Breast epithelium (tissue), 4 donors: ENCODE measurements at places on chromosomes 3 and 15. TPM values are rescaled to one million over a fixed set of nuclear protein-coding genes. Genes with fewer than 3 reads are reported as not detected.

GRCh38 chr3:161748049-161748448 lies 251.4 kb downstream of the OTOL1 start:
- no peak overlapping the region for H3K4me3 ChIP-seq
- H3K27ac ChIP-seq: no peak overlapping the region
- no peak for DNase-seq
- no peaks in the 10 kb centered on the region for H3K27me3 ChIP-seq
- no peaks in the 10 kb centered on the region for H3K36me3 ChIP-seq
- H3K4me1 ChIP-seq: no peaks in the 10 kb centered on the region

- no peaks in the 10 kb centered on the region for H3K4me1 ChIP-seq
- no peak overlapping the region for H3K4me3 ChIP-seq
- no peaks in the 10 kb centered on the region for H3K27me3 ChIP-seq
- DNase-seq: no peak
Observed at GRCh38 chr3:178184833-178185232, 351.4 kb upstream of the KCNMB2 start.

Gene MUC13
- total RNA-seq: not detected

Gene ZFYVE19
- 44.6 TPM for total RNA-seq

Gene RFC4
- total RNA-seq: 8.5 TPM

Gene HIGD2B
- total RNA-seq: not detected

DNA sequence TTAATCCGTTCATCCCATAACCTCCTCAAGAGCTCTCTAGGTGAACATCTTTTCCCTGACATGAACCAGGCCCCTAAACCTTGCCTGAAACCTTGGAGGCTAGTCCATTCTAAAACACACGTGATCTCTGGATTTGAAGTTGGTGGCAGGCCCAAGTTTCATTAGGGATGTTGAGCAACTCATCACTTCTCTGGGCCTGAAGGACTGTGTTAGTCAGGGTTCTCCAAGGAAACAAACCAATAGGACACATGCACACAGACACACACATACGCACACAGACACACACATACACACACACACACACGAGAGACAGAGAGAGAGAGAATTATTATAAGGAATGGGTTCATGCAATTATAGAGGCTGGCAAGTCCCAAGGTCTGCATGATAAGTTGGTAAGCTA lies 31.9 kb downstream of the ACAN start:
- H3K4me3 ChIP-seq: no peak overlapping the region
- H3K36me3 ChIP-seq: no peaks in the 10 kb centered on the region
- no peaks in the 10 kb centered on the region for H3K27me3 ChIP-seq
- no peaks in the 10 kb centered on the region for H3K4me1 ChIP-seq

- H3K27ac ChIP-seq: no peak overlapping the region
- no peak for DNase-seq
- no peaks in the 10 kb centered on the region for H3K4me1 ChIP-seq
- H3K36me3 ChIP-seq: no peaks in the 10 kb centered on the region
Observed at GRCh38 chr3:151213151-151213550, 10.1 kb upstream of the GPR171 start.

- no peak for DNase-seq
- H3K4me1 ChIP-seq: no peaks in the 10 kb centered on the region
Observed at GRCh38 chr3:13235079-13235478, 161.8 kb upstream of the IQSEC1 start.

DNA sequence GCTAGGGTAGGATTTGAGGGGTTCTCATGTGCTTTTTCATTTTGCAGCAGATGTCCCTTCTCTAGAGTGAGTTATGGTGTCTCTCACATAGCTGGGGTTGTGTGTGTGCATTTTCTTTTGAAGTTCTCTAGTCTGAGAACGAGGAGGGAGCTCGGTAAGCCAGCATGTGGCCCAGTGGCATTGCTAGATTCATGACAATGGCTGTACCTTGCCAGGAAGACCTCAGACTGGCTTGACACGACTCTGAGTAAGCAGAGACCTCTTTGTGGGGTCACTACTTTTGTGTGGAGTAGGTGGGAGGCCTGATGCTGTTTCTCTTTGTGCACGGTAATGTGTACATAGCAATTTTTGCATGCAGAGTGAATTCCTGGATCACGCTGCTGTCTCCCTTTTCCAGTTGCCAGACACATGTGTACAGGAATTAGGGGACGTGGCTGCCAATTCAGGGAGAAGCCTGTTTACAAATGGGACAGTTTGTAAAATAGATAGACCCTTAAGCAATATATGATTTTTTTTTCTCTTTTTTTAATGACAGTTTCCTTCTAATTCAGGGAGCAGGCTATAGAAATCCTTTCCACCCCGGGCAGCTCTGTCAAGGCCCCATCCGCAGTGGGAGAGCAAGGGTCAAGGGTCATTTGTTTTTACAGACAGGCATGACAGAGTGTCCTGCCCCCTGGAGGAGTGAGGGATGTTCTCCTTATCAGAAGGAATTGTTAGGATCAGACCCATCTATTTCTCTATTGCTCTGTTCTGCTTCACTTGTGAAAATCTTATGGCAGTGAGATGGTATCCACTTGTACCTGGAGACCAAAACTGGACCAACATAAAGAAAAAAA lies 4.6 kb downstream of the CACNA1D start:
- H3K27ac ChIP-seq: no peak overlapping the region
- H3K27me3 ChIP-seq: peaks cover 4% of the 10 kb centered on the region
- no peaks in the 10 kb centered on the region for H3K36me3 ChIP-seq
- DNase-seq: no peak
- no peaks in the 10 kb centered on the region for H3K4me1 ChIP-seq

- no peaks in the 10 kb centered on the region for H3K4me1 ChIP-seq
- no peaks in the 10 kb centered on the region for H3K27me3 ChIP-seq
- no peak for DNase-seq
- H3K27ac ChIP-seq: no peak overlapping the region
Observed at GRCh38 chr3:128260275-128260674, 107.0 kb downstream of the EEFSEC start.

DNA sequence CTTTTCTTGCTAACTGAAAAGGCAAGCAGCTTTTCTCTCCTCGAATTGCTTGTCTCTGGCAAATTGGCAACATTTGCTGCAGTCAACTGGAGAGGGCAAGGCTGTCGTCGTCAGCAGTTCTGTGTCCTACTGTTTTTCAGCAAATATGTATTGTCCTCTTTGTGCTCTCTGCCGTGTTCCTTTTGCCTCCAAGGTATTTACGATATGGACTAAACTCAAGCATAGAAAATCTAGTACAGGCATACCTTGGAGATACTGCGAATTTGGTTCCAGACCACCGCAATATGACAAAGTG lies 558 bp upstream of the SLC30A4 start:
- H3K4me3 ChIP-seq: peak overlapping the region; percentile 80
- no peaks in the 10 kb centered on the region for H3K4me1 ChIP-seq
- peak overlapping the region; percentile 79 for H3K27ac ChIP-seq
- no peaks in the 10 kb centered on the region for H3K27me3 ChIP-seq
- H3K36me3 ChIP-seq: no peaks in the 10 kb centered on the region

- no peaks in the 10 kb centered on the region for H3K27me3 ChIP-seq
- DNase-seq: no peak
- no peak overlapping the region for H3K4me3 ChIP-seq
- no peaks in the 10 kb centered on the region for H3K4me1 ChIP-seq
- H3K27ac ChIP-seq: no peak overlapping the region
- H3K36me3 ChIP-seq: peaks cover 3% of the 10 kb centered on the region
Observed at GRCh38 chr3:165817160-165817709, 20.0 kb downstream of the BCHE start.

- H3K36me3 ChIP-seq: no peaks in the 10 kb centered on the region
- H3K4me1 ChIP-seq: no peaks in the 10 kb centered on the region
- no peaks in the 10 kb centered on the region for H3K27me3 ChIP-seq
Observed at GRCh38 chr3:12440927-12441714, 43.2 kb upstream of the TSEN2 start.

Gene GAP43
- 0.16 TPM for total RNA-seq

GRCh38 chr3:116552246-116552645 lies 107.0 kb upstream of the LSAMP start:
- no peaks in the 10 kb centered on the region for H3K36me3 ChIP-seq
- H3K4me3 ChIP-seq: no peak overlapping the region
- H3K27ac ChIP-seq: no peak overlapping the region

DNA sequence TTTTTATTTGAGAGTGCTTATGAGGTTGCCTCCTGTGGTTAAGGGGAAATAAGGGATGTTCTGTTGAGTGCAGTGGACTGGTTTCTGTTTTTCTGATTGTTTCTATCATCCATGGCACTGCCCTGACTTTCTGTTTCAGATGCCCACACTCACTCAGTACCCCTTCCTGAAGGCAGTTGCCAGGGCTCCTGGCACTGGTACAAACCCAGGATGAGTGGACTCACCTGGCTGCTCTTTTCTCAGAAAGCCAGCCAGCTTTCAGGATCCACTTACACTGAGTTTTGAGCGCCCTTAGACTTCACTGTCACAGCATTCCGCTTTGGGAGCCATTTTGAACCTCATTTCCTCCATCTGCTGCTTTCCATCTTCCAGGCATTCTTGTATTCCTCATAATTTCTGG lies 55.9 kb upstream of the ADAMTSL3 start:
- no peak overlapping the region for H3K27ac ChIP-seq
- no peaks in the 10 kb centered on the region for H3K36me3 ChIP-seq
- H3K4me3 ChIP-seq: no peak overlapping the region

DNA sequence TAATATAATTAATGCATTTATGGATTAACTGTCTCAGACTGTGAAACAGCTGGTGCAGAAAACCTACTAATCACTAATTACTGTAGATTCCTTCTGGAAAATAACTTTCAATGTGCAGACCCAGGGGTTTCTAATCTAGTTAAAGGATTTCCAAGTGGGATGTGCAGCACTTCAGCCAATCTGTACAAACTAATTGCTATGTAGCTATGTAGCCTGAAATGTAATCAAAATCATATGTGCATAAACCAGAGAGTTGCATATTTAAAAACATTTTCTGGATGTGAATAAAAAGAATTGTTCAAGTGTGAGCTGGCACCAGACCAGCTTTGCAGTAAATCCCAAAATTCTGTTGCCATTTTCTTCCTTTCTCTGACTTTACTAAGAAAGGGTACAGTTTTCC lies 127.5 kb upstream of the CD96 start:
- H3K27ac ChIP-seq: no peak overlapping the region
- no peaks in the 10 kb centered on the region for H3K4me1 ChIP-seq
- no peak for DNase-seq

DNA sequence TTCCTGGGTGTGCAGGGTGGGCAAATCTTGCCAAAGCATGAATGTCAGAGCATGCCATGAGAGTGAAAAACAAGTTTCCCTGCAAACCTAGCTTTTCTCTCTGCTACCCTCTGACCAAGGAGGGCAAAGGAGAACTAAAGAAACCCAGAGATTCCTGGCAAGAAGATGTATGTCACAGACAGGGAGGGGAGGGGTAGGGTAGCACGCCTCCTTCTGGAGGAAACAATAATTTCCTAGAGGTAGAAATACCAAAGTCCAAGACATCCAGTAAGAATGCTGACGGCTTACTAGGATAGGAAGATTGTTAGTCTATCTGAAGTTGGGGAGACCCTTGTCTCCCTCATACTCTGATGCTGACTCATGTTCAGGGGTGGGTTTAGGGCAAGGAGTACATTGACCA lies 203.9 kb downstream of the NR1D2 start:
- no peak overlapping the region for H3K4me3 ChIP-seq
- H3K27ac ChIP-seq: no peak overlapping the region
- no peak for DNase-seq
- H3K36me3 ChIP-seq: no peaks in the 10 kb centered on the region
- no peaks in the 10 kb centered on the region for H3K27me3 ChIP-seq

- peak; percentile 56 for DNase-seq
- H3K27me3 ChIP-seq: no peaks in the 10 kb centered on the region
- H3K27ac ChIP-seq: peak overlapping the region; percentile 84
- no peaks in the 10 kb centered on the region for H3K36me3 ChIP-seq
- peak overlapping the region; percentile 92 for H3K4me3 ChIP-seq
- peaks cover 17% of the 10 kb centered on the region for H3K4me1 ChIP-seq
Observed at GRCh38 chr15:100602823-100603393, 519 bp downstream of the ASB7 start.

GRCh38 chr3:169227911-169228310 lies 435.6 kb downstream of the MECOM start:
- no peak overlapping the region for H3K4me3 ChIP-seq
- no peak for DNase-seq
- H3K4me1 ChIP-seq: no peaks in the 10 kb centered on the region
